ENCODE measurements at places on chromosomes 5 and 9.
A peak's percentile ranks its signal among the peaks of the same experiment; 100 is the strongest.

GRCh38 chr9:136107155-136107952 is 11.3 kb downstream of the TMEM250 start:
- no peak for DNase-seq

DNA sequence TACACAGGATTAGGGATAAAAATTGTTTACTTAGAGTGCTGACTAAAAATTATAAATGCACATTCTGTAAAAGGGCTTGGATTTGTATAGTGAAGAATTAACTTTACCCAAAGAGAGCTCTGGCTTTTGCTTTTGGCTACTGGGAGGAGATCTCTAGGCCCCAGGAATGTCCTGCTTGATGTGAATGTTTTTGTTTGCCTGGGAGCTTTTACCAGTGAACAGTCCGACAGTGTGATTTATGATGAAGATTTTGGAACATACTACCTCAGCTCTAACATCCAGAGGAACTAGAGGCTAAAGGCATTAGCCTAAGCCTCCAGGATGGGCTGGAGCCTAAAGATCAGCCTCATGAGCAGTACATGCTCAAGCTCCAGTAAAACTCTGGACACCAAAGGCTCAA is 103.7 kb upstream of the RFX3 start:
- DNase-seq = no peak

- DNase-seq = no peak
Observed at GRCh38 chr5:4244306-4244705, 648.7 kb downstream of the IRX1 start.

DNA sequence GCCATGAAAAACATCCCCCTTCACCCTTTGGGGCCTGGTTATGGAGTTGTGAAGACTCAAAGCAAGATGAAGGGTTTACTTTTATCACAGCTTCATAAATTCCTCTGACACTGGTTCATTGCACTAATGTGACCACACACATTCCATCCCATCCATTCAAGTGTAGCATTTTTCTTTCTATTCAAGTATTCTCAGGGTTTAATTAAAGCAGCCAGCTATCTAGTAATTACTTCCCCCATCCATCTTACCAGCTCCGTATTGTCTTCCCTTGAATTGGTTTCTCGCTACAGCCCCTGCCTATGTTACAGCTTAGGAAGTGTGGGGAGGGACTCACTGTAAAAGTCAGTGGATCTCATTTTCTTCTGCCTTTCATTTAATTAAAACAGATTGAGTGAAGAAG is 387.0 kb upstream of the RFX3 start:
- no peak for DNase-seq

- no peak for DNase-seq
Observed at GRCh38 chr9:32867601-32868204, 84.4 kb downstream of the TMEM215 start.

- DNase-seq = no peak
Observed at GRCh38 chr5:116375926-116376325, 198.7 kb downstream of the SEMA6A start.

DNA sequence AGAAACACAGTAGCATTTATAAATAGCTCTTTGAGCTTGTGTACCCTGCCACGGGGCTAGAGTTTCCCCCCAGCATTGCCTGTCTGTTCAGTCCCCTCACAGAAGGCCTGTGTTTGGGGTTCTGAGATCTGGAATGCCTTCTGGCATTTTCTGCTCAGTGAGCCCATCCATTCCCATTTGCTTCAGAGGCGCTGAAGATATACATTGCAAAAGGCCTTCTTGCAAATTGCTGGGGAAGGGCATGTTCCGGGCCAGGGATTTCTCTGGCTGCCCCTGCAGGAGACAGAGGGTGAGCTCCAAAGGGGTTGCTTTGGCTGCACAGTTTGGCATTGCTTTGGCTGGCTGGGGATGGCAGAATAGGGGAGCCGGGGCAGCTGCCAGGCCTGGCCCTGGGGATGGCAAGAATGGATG is 308.4 kb downstream of the MSX2 start:
- no peak for DNase-seq

DNA sequence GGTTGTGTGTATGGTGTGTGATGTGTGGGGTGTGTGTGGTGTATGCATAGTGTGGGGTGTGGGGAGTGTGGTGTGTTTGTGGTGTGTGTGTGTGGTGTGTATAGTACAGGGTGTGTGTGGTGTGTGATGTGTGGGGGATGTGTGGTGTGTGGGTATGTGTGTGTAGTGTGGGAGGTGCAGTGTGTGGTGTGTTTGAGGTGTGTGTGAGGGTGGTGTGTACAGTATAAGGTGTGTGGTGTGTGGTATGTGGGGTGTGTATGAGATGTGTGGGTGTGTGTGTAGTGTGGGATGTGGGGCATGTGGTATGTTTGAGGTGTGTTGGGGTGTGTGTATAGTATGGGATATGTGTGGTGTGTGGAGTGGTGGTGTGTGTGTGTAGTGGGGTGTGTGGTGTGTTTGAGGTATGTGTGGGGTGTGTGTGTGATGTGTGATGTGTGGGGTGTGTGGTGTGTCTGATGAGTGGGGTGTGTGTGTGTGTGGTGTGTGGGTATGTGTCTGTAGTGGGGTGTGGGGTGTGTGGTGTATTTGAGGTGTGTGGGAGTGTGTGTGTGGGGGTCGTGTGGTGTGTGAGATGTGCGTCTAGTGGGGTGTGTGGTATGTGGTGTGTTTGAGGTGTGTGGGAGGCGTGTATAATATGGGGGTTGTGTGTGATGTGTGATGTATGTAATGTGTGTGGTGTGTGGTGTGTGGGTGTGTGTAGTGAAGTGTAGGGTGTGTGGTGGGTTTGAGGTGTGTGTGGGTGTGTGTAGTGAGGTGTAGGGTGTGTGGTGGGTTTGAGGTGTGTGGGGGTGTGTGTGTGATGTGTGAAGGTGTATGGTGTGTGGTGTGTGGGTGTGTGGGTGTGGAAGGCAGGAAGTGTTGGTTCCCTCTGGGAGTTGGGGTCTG is 8.6 kb downstream of the ECSCR start:
- no peak for DNase-seq

- no peak for DNase-seq
Observed at GRCh38 chr9:123131258-123131657, 97.8 kb downstream of the GPR21 start.

GRCh38 chr9:95852059-95853032 is 23.1 kb upstream of the ERCC6L2 start:
- no peak for DNase-seq

- DNase-seq = no peak
Observed at GRCh38 chr9:136098844-136099243, 3.8 kb upstream of the NACC2 start.

DNA sequence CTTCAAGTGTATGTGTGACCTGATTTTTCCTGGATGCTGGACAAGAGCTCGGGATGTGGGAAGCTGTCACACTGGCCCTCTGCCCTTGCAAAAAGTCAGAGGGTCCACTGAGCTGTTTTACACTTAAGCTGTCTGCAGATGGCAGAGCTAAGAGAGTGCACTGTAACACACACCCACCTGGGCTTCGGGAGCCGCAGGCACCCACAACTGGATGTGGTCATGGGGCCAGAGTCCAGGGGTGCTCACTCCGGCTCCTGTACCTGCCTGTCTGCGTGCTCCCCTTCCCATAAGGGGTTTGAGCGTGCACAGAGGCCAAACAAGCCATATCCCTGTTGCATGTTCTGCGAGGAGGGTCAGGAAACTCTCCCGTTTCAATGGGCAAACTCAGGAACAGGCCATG is 82.5 kb downstream of the LRRC70 start:
- DNase-seq = no peak

DNA sequence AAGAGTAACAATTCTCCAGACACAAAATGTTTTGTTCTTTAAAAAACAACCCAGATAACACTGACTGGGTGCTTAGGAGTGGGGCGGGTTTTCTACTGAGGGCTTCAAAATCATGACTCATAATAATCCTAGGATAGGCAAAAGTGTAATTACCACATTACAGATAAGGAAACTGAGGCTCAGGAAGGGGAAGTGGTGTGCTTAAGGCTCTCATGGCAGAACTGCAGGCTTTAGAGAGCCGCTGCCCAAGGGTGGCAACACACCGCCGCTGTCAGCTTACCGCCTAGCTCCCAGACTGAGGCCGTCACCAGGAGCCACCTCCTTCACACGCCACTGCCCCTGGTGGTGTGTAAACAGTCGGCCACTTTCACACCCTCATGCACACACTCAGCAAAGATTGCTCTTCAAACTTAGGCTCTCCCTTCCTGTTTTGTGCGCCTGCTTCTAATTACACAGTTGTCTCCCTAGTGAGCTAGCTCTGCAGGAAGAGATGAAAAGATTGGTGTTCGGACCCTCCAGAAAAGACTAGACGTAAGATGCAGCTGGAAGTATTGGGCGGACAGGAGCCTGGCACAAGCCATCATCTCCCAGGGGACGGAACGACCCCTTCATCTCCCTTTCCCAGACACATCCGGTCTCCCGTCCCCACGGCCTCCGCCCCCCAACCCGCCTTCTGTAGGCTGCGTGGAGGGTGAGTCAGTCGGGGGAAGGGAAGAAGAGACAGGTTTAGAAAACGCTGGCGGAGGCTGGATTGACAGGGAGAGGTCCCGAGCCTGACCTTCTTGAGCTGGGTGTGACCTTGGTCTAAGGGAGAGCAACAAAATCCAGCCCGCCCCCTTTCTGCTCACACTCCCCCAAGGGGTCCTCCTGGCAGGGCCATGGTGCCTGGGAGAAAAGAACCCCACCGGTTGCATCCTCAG is 162.7 kb downstream of the SYK start:
- DNase-seq = no peak

DNA sequence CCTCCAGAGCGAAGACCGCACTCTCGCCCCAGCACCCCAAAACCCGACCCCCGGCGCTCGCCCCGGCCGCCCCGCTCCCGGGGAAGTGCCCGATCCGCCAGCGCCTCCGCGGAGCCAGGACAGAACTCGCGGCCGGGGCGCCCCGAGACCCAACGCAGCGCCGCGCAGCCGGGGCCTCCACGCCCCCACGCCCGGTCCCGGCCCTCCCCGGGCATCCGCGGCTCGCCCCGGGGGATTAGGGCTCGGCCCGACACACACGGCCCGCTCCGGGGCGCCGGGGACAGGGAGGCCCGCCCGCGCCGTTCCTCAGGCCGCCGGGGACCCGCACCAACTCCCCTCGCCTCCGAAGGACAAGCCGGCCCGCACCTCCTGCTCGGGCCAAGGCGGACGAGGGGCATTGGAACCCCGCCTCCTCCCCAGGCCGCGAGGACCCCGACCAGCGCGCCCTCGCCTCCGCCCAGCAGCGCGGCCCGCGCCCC is 544 bp downstream of the FNBP1 start:
- DNase-seq = peak; percentile 35

- no peak for DNase-seq
Observed at GRCh38 chr9:21399956-21400355, 9.0 kb upstream of the IFNA8 start.

DNA sequence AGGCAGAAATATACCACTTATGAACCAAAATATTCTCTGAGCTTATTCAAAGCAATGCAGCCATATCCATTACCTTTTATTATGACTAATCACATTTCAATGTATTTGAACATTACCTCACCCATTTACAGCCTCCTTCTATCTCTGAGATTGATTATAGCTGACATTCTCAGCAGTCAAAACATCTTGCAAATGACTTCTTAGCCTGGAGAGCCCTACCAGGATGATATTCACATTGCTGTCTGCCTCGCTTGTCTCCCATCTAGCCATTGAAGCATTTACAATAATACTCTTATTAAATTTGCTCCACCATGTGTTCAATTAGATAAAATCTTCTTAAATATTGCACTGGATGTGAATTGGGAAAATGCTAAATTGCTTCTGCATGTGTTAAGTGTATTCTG is 1879.9 kb upstream of the ACO1 start:
- DNase-seq = no peak

- DNase-seq = no peak
Observed at GRCh38 chr9:137078701-137079400, 1.5 kb downstream of the UAP1L1 start.

GRCh38 chr5:56564541-56565282 is 250.6 kb upstream of the MAP3K1 start:
- no peak for DNase-seq

DNA sequence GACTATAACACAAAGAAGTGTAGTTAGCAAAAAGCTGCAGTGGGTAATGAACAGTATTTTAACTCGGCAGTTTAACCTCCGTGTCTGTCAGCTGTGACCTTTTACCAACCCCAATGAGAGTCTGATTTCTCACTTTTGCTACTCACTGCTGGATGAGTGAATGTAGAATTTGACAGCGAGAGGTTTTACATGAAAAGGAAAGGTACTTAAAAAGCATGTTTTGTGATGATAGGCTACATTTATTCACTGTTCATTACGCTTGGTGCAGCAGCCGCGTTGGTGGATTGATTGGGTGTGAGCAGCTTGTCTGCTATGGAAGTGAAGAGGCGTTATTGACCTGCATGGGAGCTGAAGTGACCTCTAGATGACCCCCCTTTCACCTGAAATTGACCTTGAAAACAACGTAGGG is 867.7 kb downstream of the NR2F1-AS1 start:
- DNase-seq = no peak

DNA sequence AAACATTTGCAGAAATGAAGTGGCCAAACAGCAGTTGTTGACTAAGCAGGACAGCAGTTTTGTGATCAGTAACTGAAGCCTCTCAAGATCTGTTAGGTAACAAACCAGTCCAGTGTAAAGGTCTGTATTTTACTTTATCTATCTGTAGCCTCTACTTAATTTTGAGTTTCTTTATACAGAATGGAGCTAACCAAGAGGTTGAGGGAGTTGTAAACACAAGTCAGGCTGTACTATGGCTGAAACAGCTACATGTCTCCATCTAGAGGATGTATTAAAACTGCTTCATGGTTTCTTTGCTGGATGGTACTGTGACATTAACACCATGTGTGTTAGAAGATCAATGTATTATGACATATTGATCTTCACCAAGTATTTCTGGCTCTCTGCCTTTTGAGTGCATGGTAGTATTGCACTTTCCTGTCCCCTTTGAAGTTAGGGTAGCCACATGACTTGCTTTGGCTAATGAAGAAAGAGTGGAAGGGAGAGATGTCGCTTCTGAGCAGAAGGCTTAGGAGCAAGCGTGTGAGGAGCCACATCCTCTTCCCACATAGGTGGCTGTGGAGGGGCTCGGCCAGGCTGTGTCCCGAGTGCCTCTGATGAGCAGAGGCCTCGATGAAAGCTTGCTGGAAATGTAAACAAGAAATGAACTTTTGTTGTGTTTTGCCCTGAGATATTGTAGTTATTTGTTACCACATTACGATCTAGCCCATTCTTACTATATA is 105.6 kb upstream of the PCA3 start:
- no peak for DNase-seq

- DNase-seq = no peak
Observed at GRCh38 chr5:136155761-136156160, 23.1 kb downstream of the SMAD5 start.

DNA sequence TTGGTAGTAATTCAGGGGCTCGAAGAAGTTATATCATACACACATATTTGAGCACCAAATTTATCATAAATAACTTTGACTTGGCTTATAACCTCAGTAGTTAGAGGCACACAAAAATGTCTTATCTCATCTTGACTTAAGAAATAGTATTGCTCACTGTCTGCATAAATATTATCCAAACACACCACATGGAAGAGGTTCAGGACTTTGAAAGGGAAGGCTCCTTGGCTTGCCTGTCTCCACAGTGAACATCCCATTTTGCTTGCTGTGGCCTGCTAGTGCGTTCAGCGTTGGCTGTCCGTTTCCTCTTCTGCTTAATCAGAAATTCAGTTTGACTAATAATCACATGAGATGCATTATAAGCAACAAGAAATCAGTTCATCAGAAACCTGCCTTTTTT is 13.9 kb downstream of the GRXCR2 start:
- no peak for DNase-seq

Data from occipital lobe (tissue), 3 donors.